ENCODE measurements at places on chromosomes 5 and 9.
A peak's percentile ranks its signal among the peaks of the same experiment; 100 is the strongest.

GRCh38 chr9:69554945-69555344, 117.2 kb downstream of the APBA1 start:
- DNase-seq, result no peak
- H3K4me3 ChIP-seq, result no peak overlapping the region
- H3K27ac ChIP-seq, result no peak overlapping the region
- no peaks in the 10 kb centered on the region for H3K36me3 ChIP-seq
- no peaks in the 10 kb centered on the region for H3K27me3 ChIP-seq

DNA sequence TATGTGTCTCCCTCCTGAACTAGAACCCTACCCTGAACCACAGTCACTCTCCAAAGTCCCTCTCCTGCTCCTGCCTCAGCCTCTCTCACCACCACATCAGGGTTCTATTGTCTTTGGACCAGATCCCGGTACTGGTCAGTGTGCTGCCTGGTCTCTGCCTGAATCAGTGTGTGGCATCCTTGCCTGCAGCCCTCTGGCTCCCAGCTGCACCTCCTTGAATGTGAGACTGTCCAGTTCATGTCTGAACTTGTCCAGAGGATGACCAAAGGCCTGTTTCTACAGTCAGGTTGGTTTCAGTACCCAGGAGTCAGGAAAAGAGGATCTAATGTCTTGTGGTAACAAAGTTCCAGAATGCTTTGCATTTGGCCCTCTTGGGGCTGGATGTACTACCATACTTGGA, 76.8 kb upstream of the RANBP3L start:
- H3K4me3 ChIP-seq, result no peak overlapping the region
- H3K36me3 ChIP-seq, result no peaks in the 10 kb centered on the region
- DNase-seq, result no peak

DNA sequence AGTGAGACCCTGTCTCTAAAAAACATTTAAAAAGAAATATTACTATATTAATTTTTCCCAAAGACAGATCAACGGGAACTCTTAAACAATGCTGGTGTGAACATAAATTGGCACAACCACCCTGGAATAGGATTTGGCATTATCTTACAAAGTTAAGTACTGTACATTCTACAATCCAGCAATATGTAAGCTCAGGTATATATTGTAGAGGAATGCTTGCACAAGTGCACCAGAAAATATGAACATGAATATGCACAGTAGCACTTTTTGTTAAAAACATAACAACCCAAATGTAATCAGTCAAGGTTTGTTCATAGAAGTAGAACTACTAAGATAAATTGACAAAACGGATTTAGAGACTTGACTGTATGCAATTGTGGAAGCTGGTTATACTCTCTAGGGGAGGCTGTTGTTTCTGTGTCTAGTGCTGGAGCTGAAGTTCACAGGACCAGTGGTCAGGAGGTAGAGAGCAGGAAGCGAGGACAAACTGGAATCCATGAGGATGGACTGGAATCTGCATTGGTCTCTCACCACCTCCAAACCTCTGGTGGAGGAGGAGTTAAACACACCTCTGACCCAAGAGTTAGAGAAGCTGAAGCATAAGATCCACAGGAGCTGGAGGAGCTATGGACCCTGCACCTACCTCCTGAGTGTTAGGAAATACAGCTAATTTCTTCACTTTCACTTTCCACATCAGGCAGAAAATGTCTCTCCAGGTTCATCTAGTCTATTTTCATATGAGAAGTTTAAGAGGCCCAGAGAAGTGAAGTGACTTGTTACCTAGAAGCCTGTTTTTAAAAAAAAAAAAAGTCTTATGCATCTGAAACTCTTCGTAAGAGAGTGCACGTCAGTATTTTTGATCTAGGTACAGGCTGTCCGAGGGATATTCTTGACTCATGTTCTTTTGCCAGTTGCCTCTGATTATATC, 20.3 kb upstream of the RIC1 start:
- no peaks in the 10 kb centered on the region for H3K4me1 ChIP-seq
- H3K36me3 ChIP-seq, result no peaks in the 10 kb centered on the region
- no peak for DNase-seq
- H3K27ac ChIP-seq, result no peak overlapping the region
- no peaks in the 10 kb centered on the region for H3K27me3 ChIP-seq

DNA sequence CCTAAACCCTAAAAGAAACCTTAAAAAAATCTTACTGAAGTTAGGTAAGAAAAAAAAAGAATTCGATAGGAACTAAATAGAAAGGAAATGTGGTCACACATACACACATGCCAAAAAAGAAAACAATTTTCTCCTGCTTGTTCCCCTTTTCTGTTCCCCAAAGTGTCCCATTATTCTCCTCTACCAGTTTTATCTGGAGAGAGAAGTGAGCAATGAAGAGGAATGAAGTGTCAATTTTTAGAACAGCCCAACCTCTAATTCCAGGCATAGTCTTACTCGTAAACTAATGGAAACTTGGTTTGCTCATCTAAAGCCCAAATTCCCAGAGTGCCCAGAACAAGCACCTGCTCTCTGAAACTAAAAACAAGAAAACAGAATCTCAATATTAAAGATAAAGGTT, 26.1 kb downstream of the AP3B1 start:
- DNase-seq, result no peak
- peaks cover 7% of the 10 kb centered on the region for H3K36me3 ChIP-seq
- peak overlapping the region; percentile 63 for H3K27ac ChIP-seq
- peaks cover 34% of the 10 kb centered on the region for H3K4me1 ChIP-seq
- no peak overlapping the region for H3K4me3 ChIP-seq
- no peaks in the 10 kb centered on the region for H3K27me3 ChIP-seq

DNA sequence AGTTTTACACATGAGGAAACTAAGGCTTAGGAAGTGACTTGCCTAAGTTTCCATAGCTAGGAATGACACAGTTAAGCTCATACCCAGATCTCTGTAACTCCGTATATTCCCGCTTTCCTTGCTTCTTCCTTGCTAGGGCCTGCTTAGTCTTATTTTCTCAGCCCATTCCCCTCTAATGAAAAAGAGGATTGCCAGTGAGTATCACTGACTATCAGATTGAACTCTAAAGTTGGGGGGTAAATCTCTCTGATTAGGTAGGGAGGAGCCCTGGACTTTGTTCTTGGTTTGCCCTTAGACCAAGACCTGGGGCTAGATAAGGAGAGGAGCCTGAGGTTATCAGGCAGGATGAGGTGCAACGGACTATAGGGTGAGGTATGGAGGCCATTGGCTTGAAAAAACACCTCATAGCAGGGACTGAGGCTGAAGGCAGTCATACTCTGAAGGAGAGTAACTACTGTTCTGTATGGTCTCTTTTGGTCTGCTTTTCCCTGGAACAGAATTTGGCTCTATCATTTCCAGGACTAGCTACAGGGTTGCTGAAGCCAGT, 2.5 kb downstream of the TRIM32 start:
- H3K27me3 ChIP-seq, result no peaks in the 10 kb centered on the region
- no peaks in the 10 kb centered on the region for H3K36me3 ChIP-seq
- DNase-seq, result no peak
- H3K4me1 ChIP-seq, result no peaks in the 10 kb centered on the region
- H3K27ac ChIP-seq, result no peak overlapping the region

- no peak for DNase-seq
- no peaks in the 10 kb centered on the region for H3K36me3 ChIP-seq
- no peaks in the 10 kb centered on the region for H3K27me3 ChIP-seq
- H3K27ac ChIP-seq, result no peak overlapping the region
- peaks cover 21% of the 10 kb centered on the region for H3K4me1 ChIP-seq
Measured at GRCh38 chr5:133530270-133530669, 82.1 kb downstream of the FSTL4 start.

DNA sequence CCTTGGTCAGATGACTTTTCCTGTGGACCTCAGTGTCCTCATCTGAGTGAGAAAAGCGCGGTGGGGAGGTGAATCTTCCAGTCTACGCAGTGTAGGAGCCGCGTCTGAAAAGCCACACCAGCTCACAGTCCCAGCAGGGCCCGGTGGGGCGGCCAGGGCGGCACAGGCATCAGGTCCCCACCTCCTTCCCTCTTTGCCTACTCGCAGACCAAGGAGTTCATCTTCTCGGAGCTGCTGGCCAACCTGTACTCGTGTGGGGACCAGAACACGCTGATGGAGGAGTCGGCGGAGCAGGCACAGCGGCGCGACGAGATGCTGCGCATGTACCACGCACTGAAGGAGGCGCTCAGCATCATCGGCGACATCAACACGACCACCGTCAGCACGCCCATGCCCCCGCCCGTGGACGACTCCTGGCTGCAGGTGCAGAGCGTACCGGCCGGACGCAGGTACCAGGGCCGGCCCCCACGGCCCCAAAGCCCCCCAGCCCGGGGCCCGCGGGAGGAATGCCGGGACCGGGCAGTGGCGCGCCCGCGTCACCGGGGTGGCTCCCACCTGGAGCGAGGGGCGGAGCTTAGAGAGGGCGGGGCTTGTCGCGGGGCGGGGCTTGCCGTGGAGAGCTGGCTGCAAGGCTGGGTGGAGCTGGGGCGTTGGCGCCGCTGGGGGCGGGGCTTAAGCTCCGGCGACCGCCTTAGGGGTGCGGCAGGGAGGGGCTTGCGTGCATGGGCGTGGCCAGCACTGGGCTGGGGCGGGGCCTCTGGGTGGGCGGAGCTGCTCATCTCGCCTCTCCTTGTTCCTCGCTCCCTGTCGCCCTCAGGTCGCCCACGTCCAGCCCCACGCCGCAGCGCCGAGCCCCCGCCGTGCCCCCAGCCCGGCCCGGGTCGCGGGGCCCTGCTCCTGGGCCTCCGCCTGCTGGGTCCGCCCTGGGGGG, 25.6 kb downstream of the GOLGA2 start:
- H3K4me3 ChIP-seq, result peak overlapping the region; percentile 74
- no peak overlapping the region for H3K27ac ChIP-seq
- peak; percentile 94 for DNase-seq
- peaks cover 8% of the 10 kb centered on the region for H3K4me1 ChIP-seq

- no peaks in the 10 kb centered on the region for H3K36me3 ChIP-seq
- peaks cover 93% of the 10 kb centered on the region for H3K27me3 ChIP-seq
- H3K27ac ChIP-seq, result no peak overlapping the region
- peaks cover 30% of the 10 kb centered on the region for H3K4me1 ChIP-seq
Measured at GRCh38 chr5:140112685-140113179, 1.2 kb upstream of the PURA start.
